ENCODE measurements at places on chromosomes 7 and 10.

- no peak for DNase-seq
Observed at GRCh38 chr7:114141415-114141814, 222.6 kb upstream of the PPP1R3A start.

DNA sequence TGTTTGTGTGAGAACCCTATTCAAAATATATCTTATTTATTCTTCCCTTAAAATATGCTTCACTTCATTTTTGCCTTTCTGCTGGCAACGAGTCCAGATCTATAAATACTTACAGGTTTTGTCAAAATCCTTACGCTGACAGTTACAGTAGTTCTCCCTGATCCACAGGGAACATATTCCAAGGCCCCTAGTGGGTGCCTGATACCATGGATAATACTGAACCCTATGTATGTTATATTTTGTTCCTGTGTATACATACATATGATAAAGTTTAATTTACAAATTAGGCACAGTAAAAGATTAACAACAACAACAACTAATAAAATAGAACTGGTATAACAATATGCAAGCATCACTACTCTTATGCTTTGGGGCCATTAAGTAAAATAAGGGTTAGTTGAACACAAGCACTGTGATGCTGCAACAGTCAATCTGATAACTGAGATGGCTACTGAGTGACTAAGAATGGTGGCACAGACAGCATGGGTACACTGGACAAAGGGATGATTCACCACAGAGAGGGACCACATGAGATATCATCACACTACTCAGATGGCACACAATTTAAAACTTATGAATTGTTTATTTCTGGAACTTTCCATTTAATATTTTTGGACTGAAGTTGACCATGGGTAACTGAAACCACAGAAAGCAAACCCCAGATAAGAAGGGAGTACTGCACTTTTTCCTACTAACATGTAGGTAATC is 29.4 kb upstream of the PCGF5 start:
- DNase-seq = no peak

- no peak for DNase-seq
Observed at GRCh38 chr10:106573106-106573505, 591.4 kb downstream of the SORCS1 start.

DNA sequence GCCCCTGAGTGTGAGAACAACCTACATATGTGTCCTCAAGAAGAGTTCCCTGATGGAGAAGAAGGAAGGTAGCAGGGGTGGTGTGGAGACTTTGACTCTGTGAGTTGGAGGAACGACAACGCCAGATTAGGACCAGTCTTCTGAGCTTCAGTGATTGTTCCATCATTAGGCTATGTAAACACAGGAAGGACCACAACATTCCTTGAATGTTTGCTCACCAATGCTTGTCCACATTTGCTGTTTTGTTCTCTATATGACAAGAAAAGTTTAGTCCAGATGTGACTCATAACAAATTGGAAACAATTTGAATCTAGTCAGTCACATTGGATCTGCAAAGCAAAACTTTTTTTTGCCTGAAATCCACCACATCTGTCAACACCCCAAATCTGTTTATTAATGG is 62.7 kb downstream of the ENTPD1 start:
- DNase-seq = no peak

GRCh38 chr7:101237206-101238067 is at the start of gene CLDN15:
TSS of gene CLDN15 (minus strand) at chr7:101237802. CDS start at chr7:101237581, 221 bp downstream.
- no peak for DNase-seq

GRCh38 chr10:21057989-21058388 is 160.9 kb upstream of the NEBL start:
- DNase-seq = no peak

DNA sequence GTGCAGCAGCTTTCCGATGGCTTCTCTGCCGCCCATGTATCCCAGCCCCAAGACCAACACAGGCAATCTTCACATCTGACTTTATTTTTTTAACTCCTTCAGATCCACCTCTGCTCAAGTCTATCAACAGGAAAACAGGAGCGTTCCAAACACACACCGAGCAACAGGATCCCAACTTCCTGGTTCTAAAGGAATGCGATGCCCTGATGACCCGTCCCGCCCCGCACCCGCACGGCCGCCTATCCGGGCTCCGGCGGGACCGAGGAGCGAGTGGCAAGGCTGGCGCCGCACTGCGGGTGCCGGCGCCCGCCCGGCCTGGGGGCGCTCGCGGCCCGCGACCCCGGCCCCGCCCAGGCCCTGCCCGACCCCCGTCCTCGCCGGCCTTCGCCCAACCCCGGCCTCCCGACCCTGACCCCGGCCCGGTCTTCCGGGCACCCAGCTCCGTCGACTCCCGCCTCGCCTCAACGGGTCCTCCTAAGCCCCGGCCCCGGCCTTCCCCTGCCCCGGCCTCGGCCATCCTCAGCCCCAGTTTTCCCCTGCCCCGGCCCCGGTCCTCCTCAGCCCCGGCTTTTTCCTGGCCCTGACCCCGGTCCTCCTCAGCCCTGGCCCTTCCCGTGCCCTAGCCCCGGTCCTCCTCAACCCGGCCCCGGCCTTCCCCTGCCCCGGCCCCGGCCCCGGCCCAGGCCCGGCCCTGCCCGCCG is 730 bp downstream of the LARP4B start:
- DNase-seq = no peak

GRCh38 chr10:1779796-1780195 is 42.5 kb upstream of the ADARB2 start:
- no peak for DNase-seq
